ENCODE measurements at places on chromosomes 2 and 18. TPM values are rescaled to one million over a fixed set of nuclear protein-coding genes. Genes with fewer than 3 reads are reported as not detected.
A peak's percentile ranks its signal among the peaks of the same experiment; 100 is the strongest.

Gene GAD1
- total RNA-seq = 1.6 TPM

Gene HOXD12
- total RNA-seq = not detected

Gene CCDC85A
- not detected for total RNA-seq

Gene EMILIN2
- 23.3 TPM for total RNA-seq

Gene GPR155
- 25.8 TPM for total RNA-seq

DNA sequence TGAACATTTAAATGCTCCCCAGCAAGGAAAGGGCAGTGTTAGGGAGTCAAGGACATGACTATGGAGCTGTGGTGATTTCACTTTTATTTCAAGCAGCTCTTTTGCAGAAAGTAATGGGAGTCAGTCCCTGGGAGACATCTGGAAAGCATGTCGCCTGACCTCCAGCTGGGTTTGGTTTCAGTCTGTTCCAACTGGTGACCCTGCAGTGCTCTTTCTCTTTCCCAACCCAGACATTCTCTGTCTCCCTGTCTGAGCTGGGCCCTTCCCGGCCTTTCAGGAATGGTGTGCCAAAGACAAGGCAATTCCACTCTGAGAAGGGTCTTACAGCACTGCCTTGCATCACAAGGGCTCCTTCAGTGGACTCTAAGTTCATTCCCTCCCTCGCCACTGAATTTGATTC lies 323.2 kb downstream of the OSR1 start:
- no peak for DNase-seq

- no peak for DNase-seq
Measured at GRCh38 chr2:229591611-229592010, 122.7 kb downstream of the DNER start.

DNA sequence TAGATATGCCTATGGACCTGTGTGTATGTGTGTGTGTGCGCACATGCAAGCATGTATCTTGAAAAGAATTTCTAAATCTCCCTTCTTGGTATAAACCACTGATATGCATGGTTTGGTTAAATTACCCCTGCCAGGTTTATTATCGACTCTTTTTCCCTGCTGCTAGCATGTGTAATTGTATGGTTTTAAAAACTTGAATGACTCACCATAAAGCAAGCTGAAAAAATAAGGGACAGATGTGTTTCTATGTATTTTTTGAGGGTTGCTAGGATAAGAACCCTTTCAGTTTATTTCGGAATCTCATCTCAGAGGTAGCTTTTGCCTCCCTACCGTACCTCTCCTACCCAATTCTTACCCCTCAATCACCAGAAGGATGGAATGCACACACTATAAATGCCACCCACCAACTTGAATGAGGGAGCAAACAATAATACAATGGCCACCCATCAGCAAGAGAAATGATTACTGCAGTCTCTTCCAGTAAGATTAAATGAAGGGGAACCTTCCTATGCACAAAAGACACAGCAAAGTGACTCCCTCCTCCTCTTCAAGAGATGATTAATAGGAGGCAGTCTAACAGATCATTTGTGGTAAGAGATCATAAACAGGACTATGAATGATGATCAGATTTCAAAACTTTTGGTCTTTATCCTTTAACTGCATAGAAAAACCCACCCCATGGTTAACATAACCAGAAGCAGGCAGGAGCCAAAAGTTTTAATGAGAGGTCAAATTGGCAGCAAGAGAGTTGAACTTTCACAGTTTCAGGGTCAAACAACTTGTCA lies 357.2 kb downstream of the SATB2 start:
- no peak for DNase-seq

GRCh38 chr2:217740178-217740577 lies 262.6 kb downstream of the TNS1 start:
- DNase-seq = no peak

GRCh38 chr2:224666951-224667553 lies 49.1 kb downstream of the CCDC195 start:
- DNase-seq = no peak

GRCh38 chr2:95265182-95265581 lies 9.1 kb upstream of the PROM2 start:
- no peak for DNase-seq

DNA sequence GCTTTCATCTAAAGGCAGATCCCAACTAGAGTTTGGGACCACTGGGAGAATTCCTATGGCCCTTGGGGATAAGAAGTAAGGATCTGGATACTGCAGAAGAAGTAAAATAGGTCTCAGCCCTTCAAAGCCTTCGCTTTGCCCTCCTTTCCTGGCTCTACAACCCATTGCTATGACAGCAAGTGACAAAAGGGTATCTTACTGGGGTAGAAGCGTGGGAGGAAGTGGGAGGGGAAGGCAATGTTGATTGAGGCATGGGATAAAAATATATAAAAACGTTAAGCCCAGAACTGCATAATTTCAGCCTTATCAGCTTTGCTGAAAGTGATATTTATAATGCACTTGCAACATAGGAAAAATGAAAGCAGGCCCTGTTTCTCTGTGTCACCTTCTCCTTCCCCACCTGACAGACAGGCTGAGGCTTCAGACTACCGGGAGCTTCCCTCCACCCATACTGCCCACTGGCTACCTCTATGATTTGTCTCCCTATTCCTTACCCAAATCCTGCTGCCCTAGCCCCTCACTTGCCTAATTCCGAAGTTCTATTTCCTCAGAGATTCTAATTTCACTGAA lies 14.9 kb upstream of the SOS1 start:
- DNase-seq = no peak

- no peak for DNase-seq
Measured at GRCh38 chr18:70423988-70424387, 135.1 kb downstream of the SOCS6 start.

DNA sequence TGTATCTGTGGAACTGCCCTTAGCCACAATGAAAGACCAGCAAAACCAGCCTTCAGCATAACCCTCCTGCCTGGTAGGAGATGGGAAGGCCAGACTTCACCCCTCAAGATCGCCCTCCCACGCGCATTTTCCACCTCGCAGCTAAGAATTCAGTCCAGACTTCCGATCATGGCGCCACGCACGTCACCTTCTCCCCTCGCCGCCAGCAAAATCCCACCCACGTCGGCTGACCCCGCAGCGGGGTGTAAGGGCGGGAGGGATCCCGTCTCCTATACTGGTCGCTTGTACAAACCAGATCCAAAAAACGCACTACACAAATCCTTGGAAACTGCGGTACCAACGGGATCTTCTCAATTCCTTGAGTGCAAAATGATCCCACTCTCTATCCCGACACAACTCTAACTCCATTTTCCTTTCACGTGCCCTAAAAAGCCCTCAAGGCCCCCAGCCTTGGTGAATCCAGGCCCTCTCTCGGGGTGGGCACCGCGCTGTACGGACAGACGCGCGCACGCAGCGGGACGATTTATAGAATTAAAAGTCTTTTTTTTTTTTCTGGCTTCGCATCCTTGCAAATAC lies 1.0 kb upstream of the BMPR2 start:
- DNase-seq = peak; percentile 44

DNA sequence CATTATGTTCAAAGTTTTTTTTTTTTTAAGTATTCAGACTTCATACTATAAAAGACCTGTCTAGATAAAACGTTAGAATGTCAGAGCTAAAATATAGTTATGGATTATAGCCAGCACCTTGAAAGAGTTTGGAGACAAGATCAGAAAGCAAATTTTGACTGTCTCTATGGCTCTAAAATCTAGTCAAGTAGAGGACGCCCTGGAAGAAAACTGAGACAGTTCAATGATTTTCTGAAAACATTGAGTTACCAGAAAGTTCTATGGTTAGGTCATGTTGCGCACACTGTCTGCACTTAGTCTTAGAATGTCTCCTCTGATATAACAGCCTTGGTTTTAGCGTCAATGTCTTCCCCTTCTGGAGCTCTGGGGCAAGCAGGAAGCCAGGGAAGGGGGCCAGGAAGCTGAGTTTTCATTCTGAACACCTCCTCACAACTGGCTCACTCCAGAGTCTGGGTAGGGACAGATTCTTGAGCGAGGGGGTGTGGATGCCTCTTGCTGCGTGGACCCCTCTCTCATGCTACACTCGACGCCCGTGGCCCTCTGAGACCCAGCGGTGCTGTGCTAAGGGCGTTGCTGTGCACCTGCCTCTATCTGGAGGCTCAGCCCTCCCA lies 99.5 kb downstream of the RNF144A start:
- no peak for DNase-seq

DNA sequence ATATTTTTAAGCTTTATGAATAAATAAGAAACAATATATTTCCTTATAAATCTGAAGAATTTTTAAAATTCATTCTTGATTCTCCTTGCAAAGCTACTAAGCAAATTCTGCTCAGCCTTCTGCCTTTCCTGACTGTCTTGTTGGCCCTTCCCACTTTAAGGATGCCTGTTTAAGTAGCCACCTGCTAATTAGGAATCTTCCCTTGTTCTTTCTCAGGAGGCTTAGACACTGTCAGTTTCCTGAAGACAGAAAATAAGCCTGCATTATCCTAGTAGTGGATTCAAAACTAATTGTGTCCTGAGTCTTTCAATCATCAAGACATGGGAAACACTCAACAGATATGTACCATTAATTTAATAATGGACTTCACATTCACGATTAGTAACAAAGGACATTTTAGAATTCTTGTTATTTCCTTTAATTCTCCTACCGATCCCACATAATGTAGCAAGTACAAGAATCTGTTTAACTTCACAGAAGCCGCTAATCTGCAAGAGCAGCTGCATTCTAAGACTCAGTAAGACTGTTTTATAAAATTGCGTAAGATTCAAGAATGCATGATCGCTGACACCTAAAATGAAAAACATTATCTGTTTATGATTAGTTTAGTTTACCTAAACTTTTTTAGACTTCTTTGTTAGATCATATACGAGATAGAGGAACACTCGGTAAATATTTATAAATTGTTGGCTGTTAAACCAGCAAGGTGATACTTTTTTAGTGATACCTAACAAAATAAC lies 445.4 kb upstream of the DSEL start:
- no peak for DNase-seq

DNA sequence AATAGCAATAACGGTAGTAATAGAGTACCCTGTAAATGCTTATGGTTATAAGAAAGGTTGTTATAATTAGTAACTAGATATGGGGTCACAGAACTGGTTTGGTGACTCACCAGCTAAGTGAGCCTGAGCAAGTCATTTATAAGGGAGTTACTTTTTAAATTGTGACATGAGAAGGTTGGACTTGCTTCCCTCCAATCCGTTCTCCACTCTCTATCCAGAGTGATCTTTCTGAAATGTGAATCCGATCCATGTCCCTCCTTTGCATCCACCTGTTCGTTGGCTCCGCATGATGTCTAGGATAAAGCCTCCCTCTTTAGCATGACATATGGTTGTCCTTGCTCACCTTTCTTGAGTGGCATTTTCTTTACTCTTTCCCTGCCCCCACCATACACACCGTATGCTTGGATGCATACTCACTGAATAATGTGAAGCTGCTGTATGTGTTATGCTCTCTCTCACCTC lies 83.1 kb downstream of the CDC42EP3 start:
- DNase-seq = no peak

DNA sequence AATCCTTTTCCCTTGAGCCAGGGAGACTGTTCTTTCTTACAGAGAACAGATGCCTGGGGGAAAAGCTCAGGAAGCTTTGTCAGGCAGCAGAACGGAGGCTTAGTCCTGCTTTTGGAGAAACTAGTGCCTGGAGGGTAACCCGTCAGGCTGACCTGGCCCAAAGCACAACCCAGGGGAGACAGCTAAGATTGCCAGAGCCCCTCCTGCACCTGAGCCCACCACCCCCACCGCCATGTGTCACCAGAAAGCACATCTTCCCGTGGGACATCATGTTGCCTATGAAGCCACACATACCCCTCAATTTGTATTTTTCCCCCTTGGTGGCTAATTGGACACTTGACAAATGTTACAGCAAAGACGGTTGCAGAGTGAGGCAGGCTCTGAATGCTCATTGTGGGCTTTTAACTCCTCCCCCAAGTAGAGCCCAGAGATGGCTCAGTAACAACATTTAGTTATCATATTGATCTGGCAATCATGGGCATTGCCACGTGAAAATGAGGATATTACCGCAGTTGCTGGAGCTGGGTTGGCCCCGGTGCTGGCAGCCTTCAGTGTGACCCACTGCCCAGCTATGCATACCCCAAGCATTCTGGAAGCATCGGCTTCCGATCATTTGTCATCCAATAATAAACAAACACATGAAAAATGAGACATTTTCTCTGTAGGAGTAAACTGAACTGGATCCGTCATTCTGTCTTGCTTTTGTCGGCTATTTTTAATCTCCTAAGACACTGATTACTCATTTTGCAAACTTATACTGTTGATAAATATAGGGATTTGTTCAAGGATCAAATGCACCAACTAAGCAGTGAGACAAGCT lies 229.5 kb downstream of the ATAD2B start:
- no peak for DNase-seq

DNA sequence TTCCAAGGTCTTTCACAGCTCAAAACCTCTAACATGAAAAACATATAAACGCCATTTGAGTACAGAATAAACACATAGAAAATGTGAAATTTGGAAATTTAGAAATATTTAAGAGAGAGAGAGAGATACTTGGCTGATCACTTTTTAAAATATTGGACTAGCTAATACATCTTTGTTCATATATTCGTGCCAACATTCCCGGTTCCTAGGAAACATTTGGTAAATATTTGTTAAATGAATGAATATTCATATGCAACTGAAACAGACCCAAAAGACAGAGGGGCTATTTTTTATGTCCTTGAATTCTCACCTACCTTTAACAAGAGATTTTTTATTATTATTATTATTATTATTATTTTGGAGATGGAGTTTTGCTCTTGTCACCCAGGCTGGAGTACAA lies 8.3 kb upstream of the COLEC12 start:
- DNase-seq = no peak

DNA sequence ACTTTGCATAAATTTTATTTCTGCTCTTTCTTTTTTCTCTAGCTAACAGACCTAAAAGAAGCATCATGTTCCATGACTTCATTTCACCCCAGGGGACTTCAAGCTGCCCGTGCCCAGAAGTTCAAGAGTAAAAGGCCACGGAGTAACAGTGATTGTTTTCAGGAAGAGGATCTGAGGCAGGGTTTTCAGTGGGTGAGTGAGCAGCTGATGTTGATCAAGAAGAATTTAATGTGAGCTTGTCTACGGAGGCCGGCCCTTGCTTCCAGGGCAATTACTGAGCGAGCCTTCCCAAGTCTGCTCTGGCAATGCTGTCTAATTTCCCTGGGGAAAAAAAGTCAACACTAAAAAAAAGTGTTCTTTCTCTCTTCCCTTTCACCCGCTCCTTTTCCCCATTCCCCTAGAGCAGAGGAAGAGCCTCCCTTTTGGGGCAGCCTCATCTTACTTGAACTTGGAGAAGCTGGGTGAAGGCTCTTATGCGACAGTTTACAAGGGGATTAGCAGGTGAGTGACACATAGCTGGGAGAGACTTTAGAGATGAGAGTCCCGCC lies 1.2 kb downstream of the CDK15 start:
- DNase-seq = no peak

- no peak for DNase-seq
Measured at GRCh38 chr2:134770702-134771101, 51.9 kb upstream of the TMEM163 start.
